Esophagus mucosa (tissue), 1 donor: ENCODE measurements at places on chromosomes 3 and 15. TPM values are rescaled to one million over a fixed set of nuclear protein-coding genes. Genes with fewer than 3 reads are reported as not detected.

GRCh38 chr3:40845447-40845846 is 320.7 kb downstream of the ZNF621 start:
- ATAC-seq: no peak

GRCh38 chr3:21835264-21835663 is 84.3 kb upstream of the ZNF385D start:
- no peak for ATAC-seq

GRCh38 chr3:55570271-55570711 is 83.2 kb upstream of the WNT5A start:
- ATAC-seq: no peak

DNA sequence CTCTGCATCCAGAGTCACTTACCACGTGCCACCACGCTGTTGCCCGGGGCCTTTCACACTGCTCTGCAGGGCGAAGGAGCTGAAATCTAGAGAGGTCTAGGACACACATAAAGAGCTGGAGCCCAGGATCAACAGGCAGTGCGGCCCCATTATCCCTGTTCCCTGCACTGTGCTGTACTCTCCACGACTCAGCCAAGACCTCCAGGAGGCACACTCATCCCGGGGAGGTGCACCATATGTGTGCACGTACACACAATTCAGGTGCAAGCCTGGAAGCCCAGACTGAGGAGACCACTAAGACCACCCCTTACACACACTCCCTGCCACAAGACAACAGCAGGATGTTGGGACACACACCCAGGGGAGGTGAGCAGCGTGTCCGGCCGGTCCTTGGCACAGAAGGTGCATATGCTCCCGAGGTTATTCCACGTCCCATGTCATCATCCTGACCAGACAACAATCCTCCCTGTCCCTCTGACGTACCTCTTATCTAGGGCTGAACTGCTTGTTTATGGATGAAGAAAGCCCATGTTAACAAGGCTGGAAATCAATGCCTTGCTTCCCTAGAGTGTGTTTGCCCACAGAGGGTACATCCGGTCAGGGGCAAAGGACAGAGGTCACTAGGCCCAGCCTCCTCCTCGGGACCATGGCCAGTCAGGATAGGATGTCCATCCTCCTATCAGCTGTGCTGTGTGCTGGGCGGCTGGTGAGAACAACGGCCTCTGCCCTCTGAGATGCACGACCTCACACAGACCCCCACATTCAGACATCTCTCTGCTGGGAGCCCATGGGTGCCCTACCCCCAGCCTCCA is 16.1 kb downstream of the KLF15 start:
- ATAC-seq: no peak

- peak; percentile 83 for ATAC-seq
Observed at GRCh38 chr3:141804778-141805639, 41.8 kb downstream of the GRK7 start.

- no peak for ATAC-seq
Observed at GRCh38 chr15:70101459-70102113, 3.9 kb upstream of the TLE3 start.

GRCh38 chr3:78858910-78859309 is 908.9 kb downstream of the ROBO1 start:
- ATAC-seq: no peak

GRCh38 chr3:147367676-147368075 is 38.7 kb downstream of the ZIC4 start:
- ATAC-seq: no peak

GRCh38 chr3:108437439-108437838 is 73.0 kb downstream of the MYH15 start:
- no peak for ATAC-seq

DNA sequence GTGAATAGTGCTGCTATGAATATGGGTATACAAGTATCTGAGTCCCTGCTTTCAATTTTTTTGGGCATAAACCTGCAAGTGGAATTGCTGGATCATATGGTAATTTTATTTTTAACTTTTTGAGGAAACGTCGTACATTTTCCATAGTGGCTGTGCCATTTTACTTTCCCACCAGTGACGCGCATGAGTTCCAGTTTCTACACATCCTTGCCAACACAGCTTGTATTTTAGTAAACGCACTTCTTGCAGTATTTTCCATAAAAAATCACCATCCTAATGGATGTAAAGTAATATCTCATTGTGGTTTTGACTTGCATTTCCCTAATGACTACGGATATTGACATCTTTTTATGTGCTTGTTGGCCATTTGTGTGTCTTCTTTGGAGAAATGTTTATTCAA is 105.0 kb downstream of the NFKBIZ start:
- ATAC-seq: no peak

GRCh38 chr3:11718637-11719405 is 75.1 kb upstream of the VGLL4 start:
- ATAC-seq: peak; percentile 18

GRCh38 chr15:41507820-41508290 is 5.8 kb downstream of the LTK start:
- ATAC-seq: peak; percentile 43

DNA sequence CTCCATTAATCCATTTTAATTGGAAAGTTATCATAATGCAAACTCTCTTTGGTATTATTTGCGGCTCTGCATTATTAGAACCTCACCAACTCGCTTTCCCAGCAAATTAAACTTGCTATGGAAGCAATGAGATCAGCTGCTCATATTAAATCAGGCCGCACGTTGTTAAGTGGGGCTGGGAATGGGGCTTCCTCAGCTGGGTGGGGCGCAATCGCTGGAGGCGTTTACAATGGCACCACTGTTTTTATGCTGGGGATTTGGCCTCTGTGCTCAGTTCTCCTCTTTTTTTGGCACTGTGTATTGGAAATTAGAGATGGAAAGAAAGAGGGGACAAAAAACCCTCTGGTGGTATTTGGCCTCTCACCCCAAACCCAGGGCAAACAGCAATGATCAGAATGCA is 72.2 kb downstream of the RPLP1 start:
- ATAC-seq: no peak

- no peak for ATAC-seq
Observed at GRCh38 chr3:40073310-40074007, 236.0 kb upstream of the EIF1B start.

- no peak for ATAC-seq
Observed at GRCh38 chr3:6516694-6517093, 344.2 kb upstream of the GRM7 start.

- ATAC-seq: no peak
Observed at GRCh38 chr3:57820479-57820878, 64.4 kb downstream of the SLMAP start.

- ATAC-seq: peak; percentile 34
Observed at GRCh38 chr3:141094790-141095545, 43.8 kb downstream of the SPSB4 start.

GRCh38 chr3:126720596-126720995 is 16.6 kb downstream of the CHCHD6 start:
- no peak for ATAC-seq

- peak; percentile 56 for ATAC-seq
Observed at GRCh38 chr15:89119489-89120478, 31.5 kb downstream of the ABHD2 start.

DNA sequence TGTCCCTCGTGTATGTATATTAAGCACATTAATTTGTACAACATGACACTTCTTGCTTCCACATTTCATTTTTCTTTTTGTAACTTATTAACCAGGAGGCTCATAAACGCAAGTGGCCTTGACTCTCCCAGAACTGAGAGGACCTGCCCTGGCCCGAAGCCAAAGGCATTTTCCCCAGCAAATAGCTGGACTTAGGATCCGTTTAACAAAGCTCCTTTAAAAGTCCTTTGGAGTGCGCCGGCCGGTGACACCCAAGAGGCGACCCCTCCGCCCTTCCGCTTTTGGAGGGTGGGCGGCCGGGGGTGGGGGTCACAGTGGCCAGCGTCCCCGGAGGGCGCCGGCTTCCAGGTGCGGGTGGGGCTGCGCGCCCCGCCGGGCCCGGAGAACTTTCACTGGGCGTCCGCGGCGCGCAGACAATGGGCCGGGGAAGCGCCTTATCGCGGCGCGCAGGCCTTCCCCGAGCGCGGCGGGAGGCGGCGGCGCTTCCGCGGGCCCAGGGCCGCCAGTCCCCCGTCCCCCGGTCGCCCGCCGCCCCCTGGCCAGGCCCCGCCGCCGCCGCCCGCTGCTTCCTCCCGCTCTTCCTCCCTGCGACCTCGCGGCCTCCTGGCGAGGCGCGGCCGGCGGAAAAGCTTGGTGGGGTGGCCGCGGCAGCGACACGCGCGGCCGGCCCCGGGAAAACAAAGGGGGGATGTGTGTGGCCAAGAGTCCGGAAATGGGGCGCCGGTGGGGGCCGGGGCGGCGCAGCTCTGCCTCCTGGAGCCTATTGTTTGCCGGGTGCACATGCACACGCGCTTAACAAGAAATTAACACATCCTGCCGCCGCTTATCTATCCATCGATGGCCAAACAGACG is 613.4 kb downstream of the MCTP2 start:
- ATAC-seq: peak; percentile 64

GRCh38 chr3:73094129-73094528 is 32.7 kb downstream of the EBLN2 start:
- no peak for ATAC-seq

DNA sequence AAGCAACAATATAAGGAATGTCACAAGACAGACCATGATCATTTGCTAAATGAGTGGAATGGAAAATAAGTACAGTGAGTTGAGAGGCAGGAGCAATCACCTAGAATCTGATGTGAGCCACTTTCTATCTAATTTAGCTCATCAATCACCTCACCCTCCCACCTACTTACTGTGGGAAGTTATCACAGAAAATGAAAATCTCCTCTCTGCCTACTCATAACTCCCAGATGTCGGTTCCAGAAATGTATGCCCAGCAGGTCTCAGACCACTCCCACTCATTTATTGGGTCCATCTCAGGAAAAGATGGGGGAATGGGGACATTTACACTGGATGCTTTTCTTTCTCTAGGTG is 270.9 kb downstream of the FHIT start:
- ATAC-seq: no peak

GRCh38 chr3:61520966-61521628 is 40.3 kb upstream of the PTPRG start:
- no peak for ATAC-seq

DNA sequence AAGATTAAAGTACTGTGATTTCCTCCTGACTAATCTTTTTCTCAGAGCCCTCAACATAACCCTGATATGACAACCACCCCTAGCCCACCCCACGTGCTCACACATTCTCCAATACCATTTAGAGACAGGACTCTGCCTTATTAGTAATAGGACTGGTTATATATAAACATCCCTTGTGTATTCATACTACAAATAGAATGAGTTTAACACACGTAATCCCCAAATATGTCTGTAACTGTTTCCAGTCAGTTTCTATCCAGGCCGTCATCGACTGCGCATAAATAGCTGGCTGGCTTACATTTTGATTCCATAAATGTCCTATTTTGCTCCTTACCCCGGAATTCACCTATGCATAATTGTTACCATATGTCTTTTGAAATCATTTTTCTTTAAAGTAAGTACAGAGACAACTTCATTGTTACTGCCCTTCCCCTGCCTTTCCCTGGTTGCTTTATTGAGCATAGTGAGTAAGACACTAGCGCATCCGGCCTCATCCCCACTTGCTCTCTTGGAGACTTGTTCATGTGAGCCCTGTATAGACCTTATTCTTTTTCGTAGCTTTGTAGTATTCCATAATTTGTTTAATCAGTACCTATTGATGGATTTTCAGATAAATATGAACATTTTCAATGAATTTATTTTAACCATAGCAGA is 3.5 kb upstream of the P2RY14 start:
- ATAC-seq: no peak

GRCh38 chr3:101530686-101531047 is 17.7 kb upstream of the SENP7 start:
- no peak for ATAC-seq

- no peak for ATAC-seq
Observed at GRCh38 chr3:116815321-116815720, 105.7 kb downstream of the TUSC7 start.

- no peak for ATAC-seq
Observed at GRCh38 chr3:49716691-49717210, 2.7 kb downstream of the AMIGO3 start.

DNA sequence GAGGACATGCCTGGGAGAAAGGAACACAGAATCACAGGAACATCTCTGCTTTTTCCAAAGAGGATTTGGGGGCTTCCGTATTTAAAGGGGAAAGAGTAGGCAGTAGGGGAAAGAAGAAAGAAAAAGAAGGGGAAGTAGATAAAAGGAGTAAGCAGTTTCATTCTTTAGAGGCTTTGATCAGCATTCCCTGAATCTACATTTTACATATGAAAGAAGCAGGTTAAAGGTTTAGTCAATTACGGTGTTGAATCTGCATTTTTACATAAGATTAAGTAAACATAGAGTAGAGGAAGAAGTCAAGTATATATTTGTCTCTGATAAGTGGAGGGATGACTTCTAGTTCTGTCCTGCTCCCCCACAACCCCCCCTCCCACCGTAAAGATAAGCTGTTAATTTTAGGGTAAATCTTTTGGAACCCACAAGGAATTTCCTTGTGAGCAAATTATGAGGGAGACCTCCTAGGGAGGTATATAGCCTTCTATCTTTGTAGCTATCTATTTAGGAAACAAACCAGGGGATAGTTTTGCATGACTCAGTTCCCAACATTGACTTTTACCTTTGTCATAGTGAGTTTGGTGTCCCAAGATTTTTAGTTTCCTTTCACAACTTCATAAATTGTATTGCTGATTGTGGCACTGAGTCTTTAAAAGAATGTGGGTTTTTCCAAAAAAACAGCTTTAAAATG is 8.7 kb upstream of the P2RY12 start:
- no peak for ATAC-seq

- no peak for ATAC-seq
Observed at GRCh38 chr3:64563751-64564150, 124.0 kb downstream of the ADAMTS9 start.

GRCh38 chr3:88713233-88713691 is 394.2 kb upstream of the EPHA3 start:
- ATAC-seq: no peak

DNA sequence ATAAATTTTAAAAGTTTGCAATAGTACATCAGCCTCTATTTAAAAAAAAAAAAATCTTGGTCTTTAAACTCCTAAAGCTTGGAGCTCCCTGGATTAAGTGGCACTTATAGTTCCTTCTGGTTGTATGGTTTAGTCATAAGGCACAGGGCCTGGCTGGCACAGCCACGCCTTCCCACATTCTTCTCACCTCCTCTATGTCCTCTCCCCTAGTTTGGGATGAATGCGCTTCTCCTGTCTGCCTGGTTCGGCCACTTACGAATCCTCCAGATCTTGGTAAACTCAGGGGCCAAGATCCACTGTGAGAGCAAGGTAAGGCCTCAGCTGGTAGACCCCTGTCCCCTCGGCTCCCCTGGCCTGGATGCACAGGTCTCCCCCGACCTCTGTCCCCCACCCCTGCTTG is 10.0 kb downstream of the ANKDD1A start:
- ATAC-seq: peak; percentile 92

The ACP3 gene
- total RNA-seq: 57.5 TPM

The SLC9A9 gene
- total RNA-seq: 14.6 TPM

The SPINT1 gene
- total RNA-seq: 127 TPM

The GPR62 gene
- total RNA-seq: not detected

The CYP8B1 gene
- not detected for total RNA-seq

The SQOR gene
- 125 TPM for total RNA-seq

The HACD3 gene
- total RNA-seq: 17.4 TPM

The C2CD4A gene
- 0.44 TPM for total RNA-seq

The COPG1 gene
- 87.8 TPM for total RNA-seq

The CLDN11 gene
- total RNA-seq: 1.2 TPM

The SLC22A14 gene
- 0.24 TPM for total RNA-seq

The LIPC gene
- total RNA-seq: not detected

The FOXL2 gene
- not detected for total RNA-seq

The CALML4 gene
- total RNA-seq: 2.9 TPM

The LRRIQ4 gene
- not detected for total RNA-seq

The DLEC1 gene
- 0.08 TPM for total RNA-seq
